ENCODE measurements at places on chromosomes 11 and 22. TPM values are rescaled to one million over a fixed set of nuclear protein-coding genes. Genes with fewer than 3 reads are reported as not detected.

Gene VPS37C
- total RNA-seq, result 10.7 TPM

Gene WT1
- total RNA-seq, result 0.17 TPM

Gene DSCAML1
- 10.1 TPM for total RNA-seq

Gene SDF2L1
- 43.9 TPM for total RNA-seq

Gene ACTN3
- not detected for total RNA-seq

Gene CAPRIN1
- total RNA-seq, result 193 TPM

Gene TRPM5
- total RNA-seq, result not detected

Gene GLYAT
- 3.6 TPM for total RNA-seq

Gene EFCAB6
- total RNA-seq, result 8.4 TPM

Gene MUC2
- total RNA-seq, result not detected

Gene KRTAP5-7
- total RNA-seq, result not detected

Gene AIFM3
- total RNA-seq, result 0.17 TPM

Gene CNGA4
- 0.25 TPM for total RNA-seq

Gene PANX3
- not detected for total RNA-seq

Gene IRF7
- 17.1 TPM for total RNA-seq

Gene CYP2D6
- total RNA-seq, result 0.89 TPM

Gene LARGE1
- 20.6 TPM for total RNA-seq

Gene OTOG
- total RNA-seq, result not detected

Gene KLHL22
- 25.5 TPM for total RNA-seq

Gene SRRD
- total RNA-seq, result 13.9 TPM

Gene TRIM77
- total RNA-seq, result not detected

Gene TRIM48
- not detected for total RNA-seq

Gene RAG2
- total RNA-seq, result not detected

Gene OR4X1
- total RNA-seq, result not detected

Gene VPREB3
- total RNA-seq, result not detected

Gene HINFP
- total RNA-seq, result 20.8 TPM

Gene LMO2
- 4.3 TPM for total RNA-seq

Gene POU2AF3
- not detected for total RNA-seq
